ENCODE measurements at places on chromosomes 3 and 15.

GRCh38 chr3:99765042-99765942 is 52.4 kb upstream of the CMSS1 start:
- DNase-seq, result no peak

GRCh38 chr3:83317605-83318004 is 1556.2 kb upstream of the GBE1 start:
- no peak for DNase-seq

DNA sequence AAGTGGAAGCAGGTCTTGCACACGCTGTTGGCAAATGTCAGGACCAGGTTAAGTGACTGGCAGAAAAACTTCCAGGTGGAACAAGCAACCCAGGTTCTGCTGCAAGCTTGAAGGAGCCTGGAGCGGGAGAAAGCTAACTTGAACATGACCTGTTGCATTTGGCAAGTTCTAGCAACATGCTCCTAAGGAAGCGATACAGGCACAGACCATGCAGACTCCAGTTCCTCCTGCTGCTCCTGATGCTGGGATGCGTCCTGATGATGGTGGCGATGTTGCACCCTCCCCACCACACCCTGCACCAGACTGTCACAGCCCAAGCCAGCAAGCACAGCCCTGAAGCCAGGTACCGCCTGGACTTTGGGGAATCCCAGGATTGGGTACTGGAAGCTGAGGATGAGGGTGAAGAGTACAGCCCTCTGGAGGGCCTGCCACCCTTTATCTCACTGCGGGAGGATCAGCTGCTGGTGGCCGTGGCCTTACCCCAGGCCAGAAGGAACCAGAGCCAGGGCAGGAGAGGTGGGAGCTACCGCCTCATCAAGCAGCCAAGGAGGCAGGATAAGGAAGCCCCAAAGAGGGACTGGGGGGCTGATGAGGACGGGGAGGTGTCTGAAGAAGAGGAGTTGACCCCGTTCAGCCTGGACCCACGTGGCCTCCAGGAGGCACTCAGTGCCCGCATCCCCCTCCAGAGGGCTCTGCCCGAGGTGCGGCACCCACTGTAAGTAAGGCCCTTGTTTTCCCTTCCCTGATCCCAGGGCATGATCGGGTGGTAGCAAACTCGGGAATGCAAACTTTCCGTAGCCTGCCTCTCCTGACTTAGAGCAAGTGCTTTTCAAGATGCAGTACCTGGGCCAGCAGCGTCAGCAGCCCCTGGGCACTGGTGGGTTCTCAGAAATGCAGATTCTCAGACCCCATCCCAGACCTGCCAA is 759 bp downstream of the GALNT15 start:
- DNase-seq, result no peak

DNA sequence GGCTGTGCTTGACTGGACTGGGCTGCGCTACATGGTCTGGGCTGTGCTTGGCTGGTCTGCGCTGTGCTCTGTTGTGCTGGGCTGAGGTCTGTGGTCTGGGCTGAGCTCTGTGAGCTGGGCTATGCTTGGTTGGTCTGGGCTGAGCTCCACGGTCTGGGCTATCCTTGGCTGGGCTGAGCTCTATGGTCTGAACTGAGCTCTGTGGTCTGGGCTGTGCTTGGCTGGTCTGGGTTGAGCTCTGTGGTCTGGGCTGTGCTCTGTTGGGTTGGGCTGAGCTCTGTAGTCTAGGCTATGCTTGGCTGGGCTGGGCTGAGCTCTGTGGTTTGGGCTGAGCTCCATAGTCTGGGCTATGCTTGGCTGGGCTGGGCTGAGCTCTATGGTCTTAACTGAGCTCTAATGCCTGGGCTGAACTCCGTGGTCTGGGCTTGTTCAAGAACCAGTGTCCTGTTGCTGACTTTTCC is 92.0 kb downstream of the PLXNA1 start:
- no peak for DNase-seq

GRCh38 chr3:78645628-78646310 is 1122.0 kb downstream of the ROBO1 start:
- DNase-seq, result no peak

DNA sequence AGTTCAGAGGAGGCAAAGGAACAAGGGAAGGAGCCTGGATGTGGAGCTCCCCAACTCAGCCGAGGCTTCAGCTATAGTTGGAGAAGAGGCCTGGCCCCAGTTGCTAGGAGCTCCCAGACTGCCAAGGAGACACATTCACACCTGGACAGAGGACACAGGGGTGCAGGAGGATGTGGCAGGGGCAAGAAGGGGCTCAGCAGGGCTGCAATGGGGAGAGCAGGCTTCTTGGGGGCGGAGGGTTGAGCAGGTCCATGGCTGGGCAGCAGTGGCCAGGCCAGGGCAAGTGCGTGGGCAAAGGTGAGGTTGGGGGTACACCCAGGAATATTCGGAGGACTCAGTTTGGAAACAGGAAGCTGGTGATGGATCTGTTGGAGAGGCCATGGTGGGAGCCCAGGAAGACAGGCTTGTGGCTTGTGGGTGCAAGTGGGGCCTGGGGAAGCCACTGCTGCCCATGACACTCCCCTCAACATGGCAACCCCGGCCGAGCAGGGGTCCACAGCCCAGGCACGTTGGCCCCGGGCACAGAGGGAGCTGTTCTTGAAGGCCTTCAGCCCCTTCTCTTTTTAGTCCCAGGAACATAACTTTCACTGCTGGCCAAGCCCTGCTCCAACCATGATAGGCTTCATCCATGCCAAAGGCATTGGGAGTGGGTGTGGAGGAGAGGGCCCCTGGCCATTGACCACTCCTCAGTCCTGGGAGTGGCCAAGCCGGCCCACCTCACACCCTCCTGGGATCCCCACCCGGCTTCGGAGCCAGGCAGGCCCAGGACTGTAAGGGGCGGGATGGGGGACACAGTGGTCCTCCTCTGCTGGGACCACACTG is 33.3 kb downstream of the TSPAN3 start:
- DNase-seq, result peak; percentile 3

DNA sequence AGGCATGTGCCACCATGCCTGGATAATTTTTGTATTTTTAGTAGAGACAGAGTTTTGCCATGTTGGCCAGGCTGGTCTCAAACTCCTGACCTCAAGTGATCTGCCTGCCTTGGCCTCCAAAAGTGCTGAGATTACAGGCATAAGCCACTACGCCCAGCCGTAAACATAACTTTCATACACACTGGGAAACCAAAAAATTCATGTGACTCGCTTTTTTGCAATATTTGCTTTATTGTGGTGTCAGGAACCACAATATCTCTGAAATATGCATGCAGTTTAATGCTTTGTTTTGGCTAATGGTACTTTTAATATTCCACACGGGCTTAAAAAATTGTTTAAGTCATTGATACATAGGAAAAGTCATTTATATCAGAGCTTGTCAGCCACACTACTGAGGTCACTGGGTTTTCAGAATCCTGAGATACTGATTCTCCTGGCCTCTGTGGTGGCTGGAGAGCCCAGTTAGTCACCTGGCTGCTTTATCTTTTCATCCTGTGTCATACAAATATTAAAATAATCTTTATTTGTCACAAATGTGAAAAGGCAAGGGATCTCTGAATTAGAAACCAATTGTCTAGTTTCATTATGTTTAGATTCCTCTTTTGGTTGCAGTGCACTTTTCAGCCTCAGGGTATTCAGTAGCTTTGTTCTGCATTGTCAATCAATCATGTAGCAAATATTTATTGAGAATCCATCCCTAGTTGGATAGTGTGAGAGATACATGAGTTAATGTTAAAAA is 10.0 kb downstream of the TMEM62 start:
- no peak for DNase-seq

- no peak for DNase-seq
These were observed 601.9 kb upstream of the TGFBR2 start for GRCh38 chr3:30004481-30004880.

DNA sequence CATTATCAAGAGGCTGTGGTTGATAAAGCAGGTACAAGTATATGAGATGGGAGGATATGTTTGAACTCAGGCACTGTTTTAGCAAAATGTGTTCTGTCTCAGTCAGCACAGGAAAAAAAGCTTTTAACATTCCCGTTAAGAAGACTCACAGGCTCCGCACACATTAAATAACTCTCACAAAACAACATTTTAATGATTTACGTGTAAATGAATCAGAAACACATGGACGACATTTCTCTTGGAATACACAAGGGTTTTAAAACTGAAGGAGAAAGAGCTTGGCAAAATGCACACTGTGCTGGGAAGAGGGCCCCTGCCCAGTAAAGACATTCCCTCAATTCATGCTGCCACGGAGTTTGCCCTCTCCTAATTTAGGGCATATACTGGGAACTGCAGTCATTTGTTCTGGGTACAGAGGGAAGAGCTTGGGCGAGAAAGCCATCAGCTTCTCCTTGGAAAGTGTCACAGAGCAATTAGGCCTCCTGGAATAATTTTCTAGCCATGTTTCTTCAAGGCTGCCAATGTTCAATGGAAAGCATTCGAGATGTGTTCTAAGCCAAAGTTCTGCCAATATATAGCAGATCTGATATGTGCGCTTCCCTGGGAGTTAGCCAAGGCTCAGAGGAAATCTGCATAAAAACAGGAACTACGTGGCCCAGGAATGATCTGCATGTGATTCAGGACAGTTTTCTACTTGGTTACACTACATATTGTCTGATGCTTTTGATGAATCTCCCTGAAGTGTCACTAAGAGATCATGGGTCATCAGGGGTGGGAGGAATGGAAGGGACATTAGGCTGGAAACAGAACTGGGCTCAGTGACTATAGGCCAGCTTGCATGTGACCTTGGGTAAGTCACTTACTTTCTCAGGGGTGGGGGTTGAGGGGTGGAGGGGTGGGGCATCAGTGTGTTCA is 2.2 kb upstream of the MASP1 start:
- no peak for DNase-seq

GRCh38 chr3:172244011-172244410 is 204.2 kb downstream of the GHSR start:
- no peak for DNase-seq

- DNase-seq, result no peak
These were observed 10.1 kb downstream of the ITGA11 start for GRCh38 chr15:68421798-68422402.

GRCh38 chr3:14646589-14647413 is 4.8 kb upstream of the CCDC174 start:
- no peak for DNase-seq

- DNase-seq, result no peak
These were observed 30.2 kb downstream of the CPNE4 start for GRCh38 chr3:132004571-132004970.

GRCh38 chr3:43957553-43957952 is 266.8 kb downstream of the ABHD5 start:
- DNase-seq, result no peak
